Fibroblast of mammary gland (primary cell): ENCODE measurements at places on chromosomes 13 and 19.

DNA sequence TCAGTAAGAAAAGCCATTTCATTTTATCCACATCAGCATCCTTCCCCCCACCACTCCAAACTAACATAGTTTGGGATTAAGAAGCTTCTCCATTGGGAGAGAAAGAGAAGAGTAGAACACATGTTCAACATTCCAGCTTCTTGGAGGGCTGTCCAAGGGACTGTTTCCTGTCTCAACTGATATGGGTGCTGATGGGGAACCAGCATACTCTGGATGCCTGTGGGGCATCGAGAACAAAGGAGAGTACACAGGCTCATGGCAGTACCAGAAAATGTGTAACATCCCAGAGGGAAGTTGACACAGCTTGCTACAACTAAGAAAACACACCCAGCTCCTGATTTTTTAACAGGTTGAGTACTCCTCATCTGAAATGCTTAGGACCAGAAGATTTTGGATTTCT, 24.7 kb downstream of the SUCLA2 start:
- DNase-seq = no peak

DNA sequence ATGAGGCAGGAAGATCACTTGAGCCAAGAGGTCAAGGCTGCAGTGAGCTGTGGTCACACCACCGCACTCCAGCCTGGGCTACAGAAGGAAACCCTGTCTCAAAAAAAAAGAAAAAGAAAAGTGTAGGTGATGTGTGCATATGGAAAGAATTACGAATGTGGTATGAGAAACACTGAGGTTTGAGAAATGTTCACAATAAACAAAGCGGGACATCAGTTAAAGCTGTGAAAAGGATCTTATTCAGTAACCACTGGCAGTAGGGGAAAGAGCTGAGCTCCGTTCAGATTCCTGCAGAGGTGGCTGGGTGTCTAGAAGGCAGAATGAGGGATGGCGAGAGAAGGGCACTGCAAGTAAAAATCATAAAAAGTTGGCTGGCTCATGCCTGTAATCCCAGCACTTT, 4.1 kb upstream of the IGSF23 start:
- DNase-seq = peak; percentile 18

- DNase-seq = peak; percentile 13
Measured at GRCh38 chr13:73417012-73417615, 358.3 kb downstream of the KLF5 start.

DNA sequence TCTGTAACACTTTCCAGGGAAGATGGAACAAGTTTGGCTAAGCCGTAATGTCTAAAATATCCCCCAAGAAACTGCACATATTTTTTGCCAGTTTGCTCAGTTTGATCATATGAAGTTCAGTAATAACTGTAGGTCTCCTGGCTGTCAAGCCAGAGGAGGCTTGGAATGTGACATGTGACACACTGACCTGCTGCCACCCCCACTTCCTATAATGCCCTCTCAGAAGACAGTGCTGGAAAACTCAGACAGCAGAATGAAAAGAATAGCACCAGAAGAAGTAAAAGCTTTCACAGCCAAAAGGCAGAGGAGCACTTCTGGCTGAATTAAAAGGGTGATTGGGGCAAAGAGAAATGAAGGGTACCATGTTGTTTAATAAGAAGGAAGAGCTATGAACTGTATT, 67.4 kb upstream of the UBAC2 start:
- DNase-seq = no peak

- no peak for DNase-seq
Measured at GRCh38 chr13:113058129-113058987, 47.2 kb upstream of the F7 start.

DNA sequence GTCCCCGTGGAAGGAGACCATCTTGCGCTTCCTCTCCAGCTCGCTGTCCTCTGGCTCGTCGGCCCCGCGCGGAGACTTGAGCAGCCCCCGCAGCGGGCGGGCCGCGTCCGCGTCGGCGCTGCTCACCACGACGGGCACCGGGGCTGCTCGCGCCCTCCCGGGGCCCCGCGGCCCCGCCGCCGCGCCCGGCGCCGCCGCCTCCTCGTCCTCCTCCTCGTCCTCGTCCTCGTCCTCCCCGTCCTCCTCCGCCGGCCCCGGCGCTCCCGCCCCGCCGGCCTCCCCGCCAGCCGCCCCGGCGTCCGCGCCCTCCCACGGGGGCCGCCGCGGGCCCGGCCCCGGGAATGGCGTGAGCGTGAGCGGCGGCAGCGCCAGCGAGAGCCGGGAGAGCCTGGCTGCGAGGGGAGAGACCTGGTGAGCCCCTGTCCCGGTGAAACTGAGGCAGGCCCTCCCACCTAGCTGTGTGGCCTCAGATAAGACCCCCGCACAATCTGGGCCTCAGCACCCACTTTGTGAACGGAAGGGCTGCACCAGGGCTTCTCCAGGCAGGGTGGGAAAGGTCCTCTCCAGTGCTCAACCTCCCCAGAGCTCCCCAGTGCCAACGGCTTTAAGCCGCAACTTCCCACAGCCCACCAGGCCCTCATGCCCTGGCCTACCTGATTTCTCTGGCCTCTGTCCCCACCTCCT, 17.8 kb downstream of the LMTK3 start:
- DNase-seq = no peak

- DNase-seq = no peak
Measured at GRCh38 chr19:19823916-19824315, 2.4 kb upstream of the ZNF506 start.

DNA sequence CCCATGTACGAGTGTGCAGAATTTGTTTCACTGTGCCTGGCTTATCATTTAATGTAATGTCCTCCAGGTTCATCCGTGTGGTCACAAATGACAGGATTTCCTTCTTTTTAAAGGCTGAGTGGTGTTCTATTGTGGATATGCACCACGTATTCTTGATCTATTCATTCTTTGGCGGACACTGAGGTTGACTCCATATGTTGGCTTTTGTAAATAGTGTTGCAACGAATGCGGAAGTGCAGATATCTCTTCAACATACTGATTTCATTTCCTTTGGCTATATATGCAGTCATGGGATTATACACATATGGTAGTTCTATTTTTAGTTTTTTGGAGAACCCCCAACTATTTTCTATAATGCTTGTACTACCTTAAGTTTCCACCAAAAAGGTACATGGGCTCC, 13.0 kb downstream of the OR7A5 start:
- no peak for DNase-seq

GRCh38 chr13:71350886-71351285, 516.1 kb downstream of the DACH1 start:
- DNase-seq = no peak

GRCh38 chr13:99421758-99422585, 79.3 kb upstream of the TM9SF2 start:
- no peak for DNase-seq

DNA sequence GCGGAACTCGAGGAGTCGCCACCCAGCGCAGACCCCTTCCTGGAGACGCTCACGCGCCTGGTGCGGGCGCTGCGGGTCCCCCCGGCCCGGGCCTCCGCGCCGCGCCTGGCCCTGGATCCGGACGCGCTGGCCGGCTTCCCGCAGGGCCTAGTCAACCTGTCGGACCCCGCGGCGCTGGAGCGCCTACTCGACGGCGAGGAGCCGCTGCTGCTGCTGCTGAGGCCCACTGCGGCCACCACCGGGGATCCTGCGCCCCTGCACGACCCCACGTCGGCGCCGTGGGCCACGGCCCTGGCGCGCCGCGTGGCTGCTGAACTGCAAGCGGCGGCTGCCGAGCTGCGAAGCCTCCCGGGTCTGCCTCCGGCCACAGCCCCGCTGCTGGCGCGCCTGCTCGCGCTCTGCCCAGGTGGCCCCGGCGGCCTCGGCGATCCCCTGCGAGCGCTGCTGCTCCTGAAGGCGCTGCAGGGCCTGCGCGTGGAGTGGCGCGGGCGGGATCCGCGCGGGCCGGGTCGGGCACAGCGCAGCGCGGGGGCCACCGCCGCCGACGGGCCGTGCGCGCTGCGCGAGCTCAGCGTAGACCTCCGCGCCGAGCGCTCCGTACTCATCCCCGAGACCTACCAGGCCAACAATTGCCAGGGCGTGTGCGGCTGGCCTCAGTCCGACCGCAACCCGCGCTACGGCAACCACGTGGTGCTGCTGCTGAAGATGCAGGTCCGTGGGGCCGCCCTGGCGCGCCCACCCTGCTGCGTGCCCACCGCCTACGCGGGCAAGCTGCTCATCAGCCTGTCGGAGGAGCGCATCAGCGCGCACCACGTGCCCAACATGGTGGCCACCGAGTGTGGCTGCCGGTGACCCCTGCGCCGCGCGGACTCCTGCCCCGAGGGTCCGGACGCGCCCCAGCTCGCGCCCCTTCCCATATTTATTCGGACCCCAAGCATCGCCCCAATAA, 2.3 kb downstream of the AMH start:
- no peak for DNase-seq

DNA sequence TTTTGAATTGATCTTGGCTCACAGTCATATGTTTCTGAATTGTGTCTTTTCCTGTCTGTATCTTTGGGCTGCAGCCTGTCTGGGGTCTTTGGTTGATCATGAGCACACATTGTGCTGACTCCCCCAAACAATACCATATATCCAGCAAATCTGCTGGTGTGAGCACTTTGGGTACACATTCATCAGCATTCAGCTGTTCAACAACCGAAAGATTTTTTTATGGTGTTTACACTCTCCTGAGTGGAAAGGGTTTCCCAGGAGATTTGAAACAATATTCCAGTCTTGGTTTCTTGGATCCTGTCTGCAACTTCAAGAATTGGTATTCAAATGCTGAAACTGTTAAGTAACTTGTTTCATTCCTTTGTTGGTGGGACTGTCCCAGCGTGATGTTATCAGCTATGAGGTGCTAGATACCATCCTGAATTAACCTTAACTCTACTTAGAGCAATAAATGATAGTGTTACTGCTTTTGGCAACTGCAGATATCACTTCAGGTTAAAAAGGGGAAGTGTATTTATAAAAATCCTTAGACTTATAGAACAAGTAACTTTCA, 78.4 kb upstream of the DIAPH3 start:
- no peak for DNase-seq

GRCh38 chr13:95146486-95146885, 154.8 kb downstream of the ABCC4 start:
- DNase-seq = no peak

- DNase-seq = no peak
Measured at GRCh38 chr13:23843436-23843835, 45.8 kb downstream of the MIPEP start.

GRCh38 chr13:80309926-80310325, 31.0 kb downstream of the SPRY2 start:
- DNase-seq = no peak

DNA sequence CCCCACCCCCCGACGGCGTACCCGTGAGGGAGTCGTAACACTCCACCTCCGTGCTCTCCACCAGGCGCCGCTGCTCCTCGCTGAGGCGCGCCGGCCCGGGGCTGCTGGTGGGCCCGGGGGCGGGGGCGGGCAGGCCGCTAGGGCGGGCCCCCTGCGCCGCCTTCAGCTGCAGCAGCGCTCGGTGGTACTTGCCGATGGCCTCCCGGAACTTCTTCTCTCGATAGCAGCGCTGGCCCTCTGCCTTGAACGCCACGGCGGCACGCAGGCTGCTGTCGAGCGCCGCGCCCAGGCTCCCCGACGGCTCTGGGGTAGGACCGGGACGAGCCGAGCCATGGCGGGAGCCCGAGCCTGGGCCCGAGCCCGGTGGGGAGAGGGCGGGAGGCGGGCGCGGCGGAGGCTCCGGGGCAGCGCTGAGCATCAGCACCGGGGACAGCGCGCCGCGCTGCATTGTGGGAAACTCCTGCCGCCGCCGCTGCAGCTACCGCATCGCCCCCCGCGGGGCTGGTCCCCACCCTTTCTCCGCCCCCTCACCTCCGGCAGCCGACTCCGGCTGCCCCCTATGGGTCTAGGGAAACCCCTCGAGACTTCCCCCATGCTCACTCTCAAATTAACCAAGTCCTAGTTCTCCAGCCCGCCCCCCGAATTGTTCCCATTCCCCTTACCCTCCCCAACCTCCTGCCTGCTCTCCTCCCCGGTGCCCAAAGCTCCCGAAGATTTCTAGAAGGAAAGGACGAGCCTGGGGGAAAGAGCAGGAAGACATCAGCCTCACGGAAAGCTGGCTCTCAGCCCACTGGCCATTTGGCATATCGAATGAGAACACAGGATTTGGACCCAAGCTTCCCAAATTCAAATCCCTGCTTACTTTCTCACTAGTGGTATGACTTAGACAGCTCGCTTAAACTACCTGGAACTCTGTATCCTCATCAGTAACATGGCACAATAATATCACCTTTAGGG, at the start of gene TTC9B:
TTC9B (minus strand) TSS at position 451 of the 957 bp plus-strand sequence; CDS start at position 448, 3 bp downstream.
- DNase-seq = no peak

- DNase-seq = no peak
Measured at GRCh38 chr13:41107104-41107571, 25.5 kb downstream of the KBTBD6 start.

DNA sequence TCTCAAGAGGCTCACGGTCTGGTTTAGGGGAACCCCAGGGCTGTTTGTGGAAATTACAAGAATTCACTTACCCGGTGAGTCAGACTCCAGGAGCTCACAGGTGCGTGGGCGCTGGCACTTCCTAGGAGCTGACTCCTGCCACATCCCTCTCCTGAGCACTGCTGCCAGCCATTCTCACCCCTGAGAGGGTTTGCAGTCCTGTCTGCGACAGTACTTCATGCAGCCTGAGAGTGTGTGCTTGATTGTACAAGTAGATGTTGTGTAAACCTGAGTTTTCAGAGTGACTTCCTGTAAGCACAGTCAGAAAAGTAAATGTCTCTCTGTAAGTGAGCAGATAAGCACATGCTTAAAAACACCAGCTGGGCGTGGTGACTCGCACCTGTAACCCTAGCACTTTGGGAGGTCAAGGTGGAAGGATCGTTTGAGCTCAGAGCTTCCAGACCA, 8.1 kb downstream of the MRPL4 start:
- DNase-seq = no peak

GRCh38 chr19:3366753-3367627, 607 bp downstream of the NFIC start:
- DNase-seq = no peak

GRCh38 chr19:495402-496111, 729 bp upstream of the MADCAM1 start:
- peak; percentile 49 for DNase-seq
